ENCODE measurements at places on chromosomes 2 and 18.

- no peak for DNase-seq
These were observed 7.9 kb downstream of the SF3B1 start for GRCh38 chr2:197426723-197427603.

DNA sequence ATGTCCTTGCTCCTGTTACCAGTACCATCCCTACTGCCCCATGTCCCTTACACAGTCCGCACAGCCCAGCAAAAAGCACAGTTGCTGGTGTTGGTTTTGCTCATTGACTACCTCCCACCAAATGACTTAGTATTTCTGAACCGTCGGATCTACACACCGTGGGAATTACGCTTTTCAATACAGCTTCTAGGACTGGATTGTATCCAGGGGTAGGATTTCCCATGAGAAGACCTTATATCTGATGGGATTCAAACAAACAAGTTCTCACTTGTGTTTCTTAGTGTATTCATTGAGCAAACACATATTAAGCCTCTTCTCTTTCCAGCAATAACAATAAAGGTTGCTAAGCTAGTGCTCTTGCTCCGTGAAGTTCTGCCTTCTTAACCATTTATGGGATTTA lies 25.8 kb downstream of the TRAPPC12 start:
- no peak for DNase-seq

DNA sequence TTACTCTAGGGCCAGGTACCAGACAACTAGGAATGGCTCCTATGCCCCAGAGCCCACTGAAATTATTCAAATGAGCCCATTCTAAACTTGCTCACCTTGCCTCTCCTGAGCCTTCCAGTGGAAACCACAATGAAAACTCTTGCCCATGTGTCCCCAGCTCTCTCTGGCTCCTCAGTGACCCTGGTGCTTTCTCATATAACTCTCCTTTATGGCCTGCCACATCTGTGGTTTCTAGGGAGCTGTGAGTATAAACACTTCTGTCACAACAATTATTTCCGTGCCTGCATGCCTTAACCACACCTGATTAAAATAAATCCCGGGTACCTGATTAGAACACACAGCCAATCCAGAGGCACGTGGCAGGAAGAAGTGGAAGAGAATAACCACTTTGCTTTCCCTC lies 333.0 kb upstream of the SPRED2 start:
- no peak for DNase-seq

DNA sequence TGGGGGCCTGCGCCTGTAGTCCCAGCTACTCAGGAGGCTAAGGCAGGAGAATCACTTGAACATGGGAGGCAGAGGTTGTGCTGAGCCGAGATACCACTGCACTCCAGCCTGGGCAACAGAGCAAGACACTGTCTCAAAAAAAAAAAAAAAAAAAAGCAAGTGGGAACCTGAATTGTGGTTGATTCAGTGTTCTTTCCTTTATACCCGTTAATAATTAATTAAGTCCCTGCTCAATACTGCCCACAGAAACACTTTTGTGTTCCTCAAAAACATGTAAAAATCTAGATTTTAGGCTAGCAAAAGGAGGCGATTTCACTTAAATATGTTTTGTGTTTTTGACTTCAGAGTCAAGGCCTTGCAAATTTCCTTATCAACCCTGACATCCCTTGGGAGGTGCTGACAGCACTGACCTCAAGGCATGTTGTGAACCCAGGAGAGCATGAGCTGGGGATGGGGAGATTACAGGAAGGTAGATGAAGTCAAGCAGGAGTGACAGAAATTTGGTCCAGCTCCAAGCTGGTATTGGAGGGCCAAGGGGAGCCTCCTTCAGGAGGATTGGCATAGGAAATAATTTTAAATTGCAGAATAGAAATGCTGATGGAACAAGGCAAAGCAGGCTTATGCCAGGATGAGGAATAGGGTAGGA lies 89.0 kb upstream of the PNPT1 start:
- no peak for DNase-seq

DNA sequence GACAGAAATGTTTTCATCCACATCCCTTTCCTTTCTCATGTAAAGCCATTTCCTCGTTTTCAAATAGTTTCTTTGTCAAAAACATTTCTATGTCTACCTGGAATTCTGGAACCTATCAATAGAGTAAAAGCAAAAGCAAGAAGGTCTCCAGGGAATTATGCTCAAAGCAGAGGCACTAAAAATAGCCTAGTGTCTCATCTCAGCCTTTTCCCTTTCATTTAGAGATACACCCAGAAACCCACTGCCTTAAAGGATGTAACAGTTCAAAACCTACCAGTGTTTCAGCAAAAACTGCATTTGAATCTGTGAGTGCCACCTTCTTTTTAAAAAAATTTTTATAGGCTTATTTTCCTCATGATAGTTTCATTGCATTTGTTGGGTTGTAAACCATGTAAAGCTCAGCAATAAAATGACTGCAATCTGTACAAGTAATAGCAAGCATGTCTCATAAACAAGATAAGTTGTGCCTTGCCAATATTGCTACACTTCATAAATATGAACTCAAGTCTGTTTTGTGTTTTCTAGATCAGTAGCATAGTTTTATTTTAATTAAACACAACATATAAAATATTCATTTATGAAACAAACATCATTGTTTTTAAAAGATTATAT lies 927.3 kb upstream of the ACVR2A start:
- no peak for DNase-seq

GRCh38 chr18:14974576-14974975 lies 226.6 kb downstream of the ANKRD30B start:
- DNase-seq, result no peak

DNA sequence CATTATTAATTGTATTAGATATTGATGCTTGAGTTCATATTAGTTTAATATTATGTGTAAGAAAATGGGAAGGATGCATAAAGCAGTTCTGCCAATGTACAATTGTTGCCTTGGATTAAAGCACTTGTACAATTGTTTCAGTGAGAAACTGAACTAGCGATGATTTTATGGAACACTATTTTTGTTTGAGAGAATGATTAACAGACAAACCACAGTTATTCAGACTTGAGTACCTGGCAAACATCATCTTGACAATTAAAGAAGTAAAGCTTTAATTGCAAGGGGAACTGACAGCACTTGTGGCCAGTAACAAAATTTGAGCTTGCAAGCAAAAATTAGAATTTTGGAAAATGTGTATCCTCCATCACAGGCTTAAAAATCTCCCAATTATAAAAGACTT lies 214.3 kb downstream of the RIT2 start:
- no peak for DNase-seq
